Fibroblast of gingiva (primary cell): ENCODE measurements at places on chromosomes 2 and 18.

- DNase-seq: no peak
Measured at GRCh38 chr2:241816431-241817121, 7.6 kb downstream of the NEU4 start.

DNA sequence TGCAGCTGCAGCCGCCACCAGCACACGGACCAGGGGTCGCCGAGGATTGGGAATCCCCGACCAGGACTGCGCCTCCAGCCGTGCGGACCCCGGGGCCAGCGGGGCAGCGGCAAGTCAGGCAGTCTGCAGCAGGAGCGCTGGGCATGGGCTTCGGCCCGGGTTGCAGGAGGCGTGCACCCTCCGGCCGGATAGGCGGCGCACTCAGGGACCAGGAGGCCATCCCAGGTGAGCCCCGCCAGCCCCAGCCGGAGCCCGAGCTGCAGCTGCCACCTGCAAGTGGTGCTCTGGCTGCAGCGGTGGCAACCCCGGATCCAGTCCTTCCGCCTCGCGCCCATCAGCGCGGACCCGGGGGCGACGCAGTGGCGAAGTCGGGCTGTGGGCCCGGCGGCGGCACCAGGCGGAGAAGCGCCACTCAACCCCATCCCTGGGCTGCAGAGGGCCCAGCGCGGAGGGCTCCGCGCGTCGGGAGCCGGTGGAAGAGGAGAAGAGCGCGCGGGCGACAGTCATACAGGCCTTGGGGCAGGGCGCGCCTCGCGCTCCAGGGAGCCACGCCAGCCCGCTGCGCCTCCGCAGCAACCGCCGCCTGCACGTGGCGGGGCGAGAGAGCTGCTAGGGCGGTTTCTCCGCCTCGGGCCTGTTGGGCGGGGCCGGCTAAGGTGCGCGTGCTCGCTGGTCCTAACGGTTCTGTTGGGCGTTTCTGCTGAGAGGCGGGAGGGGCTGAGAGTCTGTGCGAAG is 73.8 kb downstream of the RPIA start:
- DNase-seq: no peak

DNA sequence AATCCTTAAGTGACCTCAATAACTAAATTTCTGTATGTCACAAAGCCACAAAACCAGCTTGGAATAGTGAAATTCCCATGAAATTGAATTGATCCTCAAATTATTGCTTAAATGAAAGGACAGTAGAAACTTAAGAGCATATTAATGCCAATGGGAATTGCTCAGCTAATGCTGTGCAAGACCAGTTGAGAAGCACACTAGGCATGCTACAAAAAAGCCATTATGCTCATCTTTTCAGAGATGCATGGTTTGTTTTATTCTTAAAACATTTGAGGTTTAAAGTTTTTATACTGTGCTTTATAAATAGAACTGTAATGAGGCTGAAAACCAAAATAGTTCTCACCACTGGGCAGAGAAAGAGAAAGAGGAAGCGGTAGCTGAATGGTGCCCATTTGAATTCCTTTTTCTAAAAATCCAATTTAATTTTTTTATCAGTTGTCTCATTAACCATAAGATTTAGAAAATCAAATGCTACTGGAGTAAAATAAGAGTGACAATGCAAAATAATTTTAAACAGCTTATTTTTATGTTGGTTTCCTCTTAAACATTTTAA is 98.6 kb downstream of the LNPK start:
- no peak for DNase-seq

GRCh38 chr2:43426305-43427031 is 169.4 kb downstream of the THADA start:
- peak; percentile 95 for DNase-seq

DNA sequence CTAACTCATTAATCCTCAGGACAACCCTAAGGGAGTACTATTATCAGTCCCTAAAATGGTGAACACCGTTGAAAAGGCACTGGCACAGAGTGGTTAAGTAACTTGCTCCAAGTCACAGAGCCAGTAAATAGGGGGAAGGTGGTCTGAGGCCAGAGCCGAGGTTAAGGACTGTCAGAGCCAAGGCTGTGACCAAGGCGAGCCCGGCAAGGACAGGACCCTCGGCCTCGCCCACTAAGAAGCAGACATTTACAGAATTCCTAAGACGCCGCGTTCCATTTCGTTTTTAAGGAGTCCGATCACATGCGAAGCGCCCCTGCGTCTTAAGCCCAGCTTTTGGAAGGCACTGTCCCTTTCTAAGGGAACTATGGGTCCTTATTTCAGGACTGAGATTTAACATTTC is 1.1 kb downstream of the PDIA6 start:
- DNase-seq: no peak

DNA sequence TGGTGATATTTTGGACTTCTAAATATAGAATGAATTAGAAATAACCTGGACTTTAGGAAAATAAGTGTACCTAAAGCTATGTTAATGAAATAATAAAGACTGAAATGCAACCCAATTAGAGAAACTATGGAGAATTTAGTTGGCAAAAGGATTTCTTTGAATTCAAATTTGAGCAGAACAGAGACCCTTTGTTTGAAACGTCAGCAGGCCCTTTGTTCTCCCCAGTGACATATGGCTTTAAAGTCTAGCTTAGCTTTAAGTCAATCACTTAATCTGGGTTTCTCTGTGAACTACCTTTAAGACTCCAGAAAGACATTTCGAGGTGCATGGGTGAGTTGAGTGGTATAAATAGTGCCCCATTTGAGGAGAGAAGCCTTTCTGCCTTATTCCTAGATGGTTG is 130.5 kb upstream of the CREB1 start:
- DNase-seq: no peak

- DNase-seq: no peak
Measured at GRCh38 chr18:42069036-42069435, 114.0 kb downstream of the PIK3C3 start.

DNA sequence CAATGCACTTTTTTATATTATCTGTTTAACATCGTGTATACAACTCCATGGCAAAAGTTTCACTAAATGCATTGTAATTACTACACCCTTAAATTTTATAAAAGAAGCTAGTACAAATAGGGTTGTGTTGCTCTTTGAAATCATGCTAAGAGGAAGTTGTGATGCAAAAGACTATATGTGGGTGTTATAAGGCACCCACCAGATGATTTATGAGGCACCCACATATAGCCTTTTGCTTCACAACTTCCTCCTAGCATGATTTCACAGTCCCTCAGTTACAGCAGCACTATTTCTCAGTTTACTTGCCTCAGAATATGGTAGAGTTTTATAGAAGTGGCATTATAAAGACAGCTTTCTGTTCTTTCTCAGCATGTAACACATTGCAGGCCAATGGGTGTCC is 277.3 kb upstream of the DOK6 start:
- no peak for DNase-seq

GRCh38 chr2:101500860-101501259 is 25.9 kb upstream of the RFX8 start:
- no peak for DNase-seq

- DNase-seq: no peak
Measured at GRCh38 chr2:696999-697627, 19.9 kb upstream of the TMEM18 start.

GRCh38 chr2:131035112-131035825 is 58.0 kb downstream of the FAM168B start:
- no peak for DNase-seq

- DNase-seq: no peak
Measured at GRCh38 chr2:119873350-119874315, 113.9 kb downstream of the PTPN4 start.

DNA sequence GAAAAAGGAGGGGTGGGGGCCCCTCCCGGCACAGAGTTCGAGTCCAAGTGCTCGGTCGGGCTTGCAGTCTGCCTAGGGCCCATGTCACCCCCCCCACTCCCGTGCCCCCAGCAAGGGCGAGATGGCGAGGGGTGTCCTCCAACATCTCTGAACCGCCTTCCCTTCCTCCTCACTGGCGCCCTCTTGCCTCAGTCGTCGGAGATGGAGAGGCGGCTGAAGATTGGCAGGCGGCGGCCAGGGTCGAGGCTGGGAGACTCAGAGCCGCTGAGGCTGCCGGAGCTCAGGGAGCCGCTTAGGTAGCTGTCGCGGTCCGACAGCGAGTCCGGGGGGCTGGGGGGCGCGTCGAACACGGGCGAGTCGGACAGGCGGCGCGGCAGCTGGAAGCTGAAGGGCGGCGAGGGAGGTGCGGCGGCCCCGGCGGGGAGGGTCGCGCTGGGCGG is 2.3 kb downstream of the ZFP36L2 start:
- peak; percentile 76 for DNase-seq

DNA sequence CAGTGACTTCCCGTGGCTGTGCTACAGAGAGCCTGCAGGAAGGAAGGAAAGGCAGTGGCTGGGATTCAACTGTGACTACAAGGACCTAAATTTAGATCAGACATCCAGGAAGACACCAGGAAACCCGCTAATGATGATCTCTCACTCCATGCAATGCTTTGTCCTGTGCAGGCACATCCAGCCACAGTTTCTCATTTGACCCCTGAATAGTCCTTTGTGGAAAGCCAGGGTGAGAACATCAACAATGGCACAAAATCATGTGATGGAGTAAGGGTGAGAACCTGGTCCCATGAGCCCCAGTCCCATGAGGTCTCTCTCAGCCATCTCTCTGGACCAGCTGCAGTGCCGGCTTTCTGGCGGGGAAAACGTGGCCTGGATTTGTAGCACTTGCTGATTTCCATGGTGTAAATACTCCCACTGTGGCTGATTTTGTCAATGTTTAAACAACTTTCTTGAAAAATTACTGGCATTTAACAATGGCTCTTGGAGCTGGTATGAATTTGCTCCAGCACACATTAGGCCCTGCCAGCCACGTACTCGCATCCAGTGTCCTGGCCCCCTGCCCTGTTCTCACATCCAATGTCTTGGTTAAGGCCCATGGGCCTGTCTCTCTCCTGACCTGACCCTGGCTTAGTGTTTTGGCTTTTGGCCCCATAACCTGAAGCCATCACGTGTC is 159.0 kb upstream of the HAAO start:
- no peak for DNase-seq

DNA sequence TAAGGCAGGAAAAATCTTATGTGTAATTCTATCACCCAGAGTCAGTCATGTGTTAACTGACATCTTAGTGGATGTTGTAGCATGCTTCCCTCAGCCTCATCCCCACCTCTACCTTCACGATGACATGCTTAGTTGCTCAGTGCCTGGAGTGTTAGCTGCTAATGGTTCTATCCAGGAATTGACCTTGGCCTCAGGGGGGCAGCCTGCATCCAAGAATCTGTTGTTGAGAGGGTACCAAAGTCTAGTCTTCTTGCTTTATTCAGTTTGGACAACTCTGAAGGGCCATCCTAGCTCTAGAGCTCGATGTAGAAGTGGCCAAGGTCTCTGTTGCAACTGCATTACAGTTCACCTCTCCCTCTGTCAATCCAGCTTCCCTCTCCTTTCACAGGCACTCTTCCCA is 61.2 kb downstream of the ACYP2 start:
- peak; percentile 24 for DNase-seq

DNA sequence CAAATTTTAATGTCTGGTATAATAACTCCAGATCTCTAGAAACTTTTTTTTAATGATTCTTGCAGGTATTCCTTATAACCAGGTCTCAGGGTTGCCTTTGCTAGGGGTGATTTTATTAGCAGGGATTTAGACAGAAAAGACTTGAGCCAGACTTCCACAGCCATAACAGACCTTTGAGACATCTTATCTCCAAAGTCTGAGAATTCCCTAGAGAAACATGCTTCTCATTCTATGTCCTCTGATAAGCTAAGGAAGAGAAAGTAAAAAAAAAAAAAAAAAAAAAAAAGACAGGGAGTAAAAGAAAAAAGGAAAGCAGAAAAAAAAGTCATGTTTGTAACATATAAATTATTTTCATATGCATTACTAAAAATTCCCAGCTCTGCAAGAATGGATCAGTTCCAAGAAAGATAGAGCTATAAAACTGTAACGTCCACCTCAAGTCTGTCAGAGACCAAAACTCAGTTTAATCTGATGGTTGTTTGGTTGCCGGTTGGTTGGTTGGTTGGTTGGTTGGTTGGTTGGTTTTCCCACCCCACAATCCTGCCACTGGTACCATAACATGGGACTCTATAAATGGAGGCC is 153.8 kb downstream of the COL6A3 start:
- no peak for DNase-seq

DNA sequence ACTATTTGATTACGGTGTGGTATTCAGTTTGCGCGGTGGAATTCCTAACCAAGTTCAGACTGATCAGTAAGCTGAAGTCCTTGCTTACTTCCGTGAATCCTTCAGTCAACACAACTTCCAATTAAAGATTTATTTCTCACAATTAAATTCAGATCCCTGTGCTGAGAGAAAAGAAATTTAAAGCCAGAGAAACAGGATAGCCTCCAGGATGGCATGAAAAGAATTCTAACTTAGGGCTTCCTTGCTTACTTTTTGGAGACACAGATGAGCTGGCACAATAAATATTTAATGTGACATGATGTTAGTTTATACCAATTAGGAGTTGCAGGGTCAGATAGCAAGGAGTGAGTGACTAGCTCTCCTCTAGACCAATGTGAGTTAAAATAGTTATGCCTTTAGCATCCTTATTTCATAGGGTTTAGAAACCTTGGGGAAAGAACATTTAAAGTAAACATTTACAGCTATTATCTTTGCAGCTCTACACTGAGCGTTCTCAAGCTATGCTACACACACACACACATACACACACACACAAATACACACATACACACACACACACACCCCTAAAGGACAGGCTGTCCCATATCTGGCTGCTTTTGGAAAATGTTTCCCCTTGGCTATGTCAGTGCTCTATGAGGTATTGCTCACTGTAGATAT is 151.0 kb downstream of the TRIB2 start:
- DNase-seq: peak; percentile 64

DNA sequence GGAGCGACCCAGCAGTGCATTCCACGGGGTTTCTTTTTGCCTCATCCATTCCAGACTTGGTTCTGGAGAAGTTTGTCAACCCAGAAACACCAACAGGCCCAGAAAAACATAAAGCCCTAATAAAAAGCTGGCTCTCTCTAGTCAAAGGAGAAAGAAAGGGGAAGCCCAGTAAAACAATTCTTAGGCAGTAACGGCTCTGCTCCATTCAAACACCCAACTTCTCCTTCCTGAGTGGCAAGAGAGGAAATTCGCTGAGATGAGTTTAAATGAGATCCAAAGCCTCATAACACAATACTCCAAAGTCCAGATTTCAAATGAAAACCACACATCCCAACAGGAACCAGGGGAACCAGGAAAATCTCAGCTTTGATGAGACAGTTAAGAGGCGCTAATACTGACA is 179.9 kb downstream of the RPIA start:
- DNase-seq: no peak
